ENCODE measurements at places on chromosomes 1 and 21.

GRCh38 chr1:24902471-24902891 is 27.6 kb downstream of the RUNX3 start:
- no peak for DNase-seq

DNA sequence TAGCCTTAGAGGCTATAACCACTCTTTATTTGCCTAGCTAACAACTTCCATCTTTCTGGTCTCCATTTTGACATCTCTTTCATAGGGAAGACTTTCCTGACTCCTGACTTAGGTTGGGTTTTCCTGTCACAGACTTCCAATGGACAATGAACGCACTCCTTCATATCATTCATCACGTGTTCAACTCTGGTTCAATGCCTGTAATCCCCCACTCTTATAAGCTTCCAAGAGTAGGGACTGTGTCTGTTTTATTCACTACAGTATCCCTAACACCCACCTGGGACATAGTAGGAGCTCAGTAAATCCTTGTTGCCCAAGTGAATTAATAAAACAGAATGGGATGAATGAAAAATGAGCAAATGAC is 4.6 kb downstream of the SLAMF1 start:
- no peak for DNase-seq

DNA sequence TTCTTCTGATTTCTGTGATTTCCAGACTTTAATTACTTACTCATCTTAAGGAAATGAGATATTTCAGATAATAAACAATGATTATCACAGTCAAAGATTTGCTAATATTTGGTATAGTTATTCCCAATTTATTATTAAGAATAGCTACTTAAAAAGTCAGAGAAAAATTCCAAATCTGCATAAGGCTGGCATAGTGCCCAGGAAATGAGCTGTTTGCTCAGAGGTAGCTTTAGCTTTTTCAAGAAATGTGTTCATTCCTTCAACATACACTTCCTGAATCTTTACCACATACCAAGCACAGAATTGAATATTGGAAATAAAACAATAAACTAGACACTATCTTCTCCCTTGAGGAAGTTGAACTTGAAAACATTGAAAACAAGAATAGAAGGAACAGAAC is 44.3 kb upstream of the KCNK1 start:
- DNase-seq: no peak

DNA sequence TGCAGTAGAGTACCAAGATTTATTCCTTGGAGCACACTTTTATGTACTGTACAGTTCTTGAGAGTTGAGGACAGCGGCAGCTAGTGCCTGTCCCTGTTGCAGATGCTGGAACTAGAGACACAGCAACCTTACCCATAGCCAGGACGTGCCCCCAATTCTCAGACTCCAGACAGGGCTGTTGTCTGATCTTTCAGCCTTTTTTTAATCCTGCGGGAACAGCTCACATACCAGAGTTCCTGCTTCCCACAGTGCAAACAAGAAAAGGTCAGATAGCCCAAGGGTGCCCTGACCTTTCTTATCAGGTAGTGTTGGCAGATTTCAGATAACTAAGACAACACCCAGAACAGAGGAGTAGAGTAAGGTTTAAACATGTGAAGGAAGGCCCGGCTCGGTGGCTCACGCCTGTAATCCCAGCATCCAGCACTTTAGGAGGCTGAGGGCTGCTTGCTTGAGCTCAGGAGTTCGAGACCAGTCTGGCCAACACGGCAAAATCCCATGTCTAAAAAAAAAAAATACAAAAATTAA is 78.5 kb downstream of the DOP1B start:
- DNase-seq: no peak

GRCh38 chr1:58045094-58045705 is 501.3 kb downstream of the OMA1 start:
- DNase-seq: no peak

GRCh38 chr1:217527151-217527550 is 103.7 kb downstream of the GPATCH2 start:
- DNase-seq: no peak

- no peak for DNase-seq
Observed at GRCh38 chr21:41584603-41585176, 76.7 kb upstream of the TMPRSS2 start.

- no peak for DNase-seq
Observed at GRCh38 chr1:109765483-109765815, 1.7 kb upstream of the EPS8L3 start.

DNA sequence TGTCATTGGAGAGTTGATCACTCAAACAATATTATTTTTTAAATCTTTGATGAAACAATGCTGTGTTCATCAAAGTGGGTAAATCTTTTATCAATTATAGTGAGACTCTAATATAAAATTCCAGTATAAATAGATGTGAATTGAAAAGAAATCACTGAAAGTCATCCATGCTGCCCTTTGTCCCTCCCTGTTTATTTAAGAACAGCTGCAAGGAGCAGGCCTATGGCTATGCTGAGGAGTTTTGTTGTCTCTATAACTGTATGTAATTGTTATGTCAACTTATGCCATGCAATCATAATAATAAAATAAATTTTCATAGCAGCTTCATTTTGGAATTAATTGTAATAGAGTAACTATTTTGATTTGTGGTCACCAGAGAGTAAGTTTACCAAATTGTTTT is 1272.4 kb upstream of the ADGRL4 start:
- no peak for DNase-seq

DNA sequence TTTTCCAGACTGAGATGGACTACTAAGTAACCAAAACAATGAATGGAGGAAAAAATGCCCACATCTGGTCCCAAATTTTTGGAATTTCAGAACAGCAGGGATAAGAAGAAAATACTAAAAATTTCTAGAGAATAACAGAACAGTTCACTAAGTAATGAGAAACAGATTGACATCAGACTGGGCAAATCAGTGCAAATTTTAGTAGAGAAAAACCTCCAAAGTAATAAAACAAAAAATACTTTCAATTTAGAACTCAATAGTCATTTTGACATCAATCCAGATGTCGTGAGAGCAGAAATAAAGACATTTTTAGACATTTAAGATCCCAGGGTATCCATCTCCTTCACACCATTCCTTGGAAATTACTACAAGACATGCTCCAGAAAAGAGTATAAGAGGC is 39.3 kb downstream of the CRP start:
- no peak for DNase-seq
